Foreskin fibroblast (primary cell): ENCODE measurements at places on chromosomes 1 and 21.

DNA sequence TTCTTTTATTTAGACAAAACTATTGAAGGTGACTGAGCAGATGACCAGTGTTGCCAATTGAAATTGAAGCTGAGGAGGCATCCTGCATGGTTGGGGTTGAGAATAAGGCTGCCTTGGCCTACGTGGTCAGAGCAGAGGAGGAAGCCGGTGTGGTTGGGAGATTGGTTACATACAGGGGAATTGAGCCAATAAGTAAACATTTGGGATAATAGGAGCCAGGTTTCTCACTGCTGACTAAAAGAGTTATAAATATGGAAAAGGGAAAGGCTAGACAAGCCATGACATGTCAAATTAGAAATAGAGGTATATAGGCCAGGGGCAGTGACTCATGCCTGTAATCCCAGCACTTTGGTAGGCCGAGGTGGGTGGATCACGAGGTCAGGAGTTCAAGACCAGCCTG lies 15.8 kb downstream of the SNX7 start:
- DNase-seq: peak; percentile 64

- DNase-seq: no peak
Measured at GRCh38 chr1:239997515-239998311, 94.0 kb upstream of the FMN2 start.

GRCh38 chr1:190303501-190303900 lies 174.2 kb downstream of the BRINP3 start:
- no peak for DNase-seq

DNA sequence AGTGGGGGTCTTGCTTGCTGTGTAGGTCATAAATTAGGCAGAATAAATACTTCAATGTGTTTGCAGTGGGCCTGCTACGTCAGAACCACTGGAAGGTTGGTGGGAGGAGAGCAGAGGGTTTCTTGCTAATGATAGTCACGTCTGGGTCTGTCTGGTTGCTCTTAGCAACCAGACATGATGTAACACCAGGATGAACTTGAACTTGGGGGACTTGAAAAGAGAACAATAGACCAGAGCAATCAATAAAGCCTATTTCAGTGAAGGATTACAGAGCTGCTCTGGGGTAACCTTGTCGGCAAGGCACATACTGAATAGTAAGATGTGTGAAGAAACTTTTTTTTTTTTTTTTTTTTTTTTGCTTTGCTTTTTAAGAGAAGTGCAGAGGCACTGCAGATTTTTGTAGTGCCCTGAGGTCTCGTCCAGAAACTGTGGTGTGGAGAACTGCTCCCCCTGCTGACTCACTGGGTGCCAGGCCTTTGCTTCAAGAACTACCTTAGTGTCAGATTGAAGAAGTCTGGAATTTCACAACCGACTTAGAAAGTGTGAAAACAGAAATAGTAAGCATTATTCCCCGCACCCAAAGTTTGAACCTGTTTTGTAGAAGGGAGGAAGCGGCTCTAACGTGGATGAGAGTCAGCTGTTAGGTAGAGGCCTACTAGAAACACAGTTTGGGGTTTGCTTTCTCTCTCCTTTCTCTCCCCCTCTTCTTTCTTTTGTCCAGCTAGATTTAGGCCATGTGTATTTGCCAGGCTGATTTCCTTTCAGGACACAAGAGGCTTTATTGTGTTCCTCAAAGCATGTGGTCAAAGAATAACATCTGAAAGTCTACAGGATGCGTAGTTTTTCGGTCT lies 271.6 kb downstream of the TM2D1 start:
- DNase-seq: peak; percentile 95

- no peak for DNase-seq
Measured at GRCh38 chr1:113217447-113218208, 144.6 kb downstream of the LRIG2 start.

GRCh38 chr1:186286615-186287315 lies 88.3 kb downstream of the TPR start:
- peak; percentile 43 for DNase-seq

DNA sequence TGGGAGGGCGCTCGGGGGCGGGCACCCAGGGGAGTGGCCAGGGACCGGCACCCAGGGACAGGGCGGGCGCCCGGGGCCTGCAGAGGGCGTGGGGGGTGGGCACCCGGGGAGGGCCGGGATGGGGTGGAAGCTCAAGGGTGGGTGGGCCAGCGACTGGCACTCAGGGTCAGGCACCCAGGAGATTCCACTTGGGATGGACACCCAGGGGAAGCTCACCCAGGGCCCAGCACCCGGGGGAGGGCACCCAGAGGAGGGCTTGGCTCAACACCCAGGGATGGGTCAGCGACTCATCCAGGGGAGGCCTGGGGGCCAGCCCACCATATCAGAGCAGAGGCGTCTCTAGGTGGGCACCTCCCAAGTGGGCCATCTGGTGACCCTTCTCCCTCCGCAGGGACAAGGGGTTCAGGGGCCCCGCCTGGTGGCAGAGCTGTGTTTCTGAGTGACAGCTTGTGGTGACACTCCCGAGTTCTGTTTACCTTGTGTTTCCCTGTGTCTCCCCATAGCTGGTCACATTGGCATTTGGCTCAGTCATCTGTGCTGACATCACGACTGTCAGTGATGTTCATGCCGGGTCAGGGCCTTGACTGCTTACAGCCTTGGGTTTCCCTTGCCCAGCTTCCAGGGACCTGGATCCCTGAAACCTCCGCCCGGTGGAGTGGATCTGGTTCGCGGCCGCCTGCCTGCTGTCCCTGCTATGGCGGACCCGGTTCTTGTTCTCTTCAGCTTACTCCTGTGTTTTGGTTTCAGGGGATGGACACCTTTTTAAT lies 749 bp downstream of the IBA57 start:
- peak; percentile 62 for DNase-seq

- no peak for DNase-seq
Measured at GRCh38 chr1:186418503-186418902, 42.4 kb downstream of the PDC start.

DNA sequence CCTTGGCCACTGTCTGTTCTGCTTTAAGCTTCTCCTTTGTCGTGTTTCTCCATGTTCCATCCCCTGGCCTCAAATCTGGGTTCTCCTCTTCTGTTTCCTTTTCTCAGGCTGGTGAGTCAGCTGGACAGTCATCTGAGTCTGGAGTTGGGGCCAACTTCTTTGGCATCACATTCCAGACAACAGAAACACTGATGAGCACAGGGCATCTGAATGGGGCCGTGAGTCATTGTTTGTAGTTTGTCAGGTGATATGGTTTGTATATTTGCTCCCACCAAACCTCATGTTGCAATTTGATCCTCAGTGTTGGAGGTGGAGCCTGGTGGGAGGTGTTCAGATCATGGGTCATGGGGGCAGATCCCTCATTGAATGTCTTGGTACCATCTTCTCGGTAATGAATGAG lies 14.3 kb upstream of the OLIG2 start:
- peak; percentile 83 for DNase-seq

- DNase-seq: no peak
Measured at GRCh38 chr1:222772996-222773379, 36.0 kb downstream of the FAM177B start.

DNA sequence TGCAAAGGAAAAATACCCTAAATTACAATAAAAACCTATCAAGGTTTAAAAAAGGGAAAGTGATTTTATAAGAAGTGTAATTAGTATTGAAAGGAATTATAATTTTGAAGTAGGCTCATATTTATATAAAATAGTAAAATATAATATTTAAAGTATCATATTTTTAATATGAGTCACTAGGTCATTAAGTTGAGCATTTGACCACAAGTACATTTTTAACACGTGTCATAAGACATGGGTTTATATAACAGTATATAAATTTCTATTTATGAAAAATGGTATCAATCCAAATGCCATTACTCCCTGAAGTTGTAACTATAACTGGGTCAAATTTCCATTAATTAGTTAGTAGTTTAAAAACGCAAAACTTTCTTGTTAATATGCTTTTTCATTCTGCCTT lies 365.9 kb downstream of the COL11A1 start:
- no peak for DNase-seq

GRCh38 chr1:228914700-228915099 lies 179.4 kb downstream of the RHOU start:
- no peak for DNase-seq

GRCh38 chr1:37945743-37946702 lies 830 bp downstream of the INPP5B start:
- peak; percentile 94 for DNase-seq

DNA sequence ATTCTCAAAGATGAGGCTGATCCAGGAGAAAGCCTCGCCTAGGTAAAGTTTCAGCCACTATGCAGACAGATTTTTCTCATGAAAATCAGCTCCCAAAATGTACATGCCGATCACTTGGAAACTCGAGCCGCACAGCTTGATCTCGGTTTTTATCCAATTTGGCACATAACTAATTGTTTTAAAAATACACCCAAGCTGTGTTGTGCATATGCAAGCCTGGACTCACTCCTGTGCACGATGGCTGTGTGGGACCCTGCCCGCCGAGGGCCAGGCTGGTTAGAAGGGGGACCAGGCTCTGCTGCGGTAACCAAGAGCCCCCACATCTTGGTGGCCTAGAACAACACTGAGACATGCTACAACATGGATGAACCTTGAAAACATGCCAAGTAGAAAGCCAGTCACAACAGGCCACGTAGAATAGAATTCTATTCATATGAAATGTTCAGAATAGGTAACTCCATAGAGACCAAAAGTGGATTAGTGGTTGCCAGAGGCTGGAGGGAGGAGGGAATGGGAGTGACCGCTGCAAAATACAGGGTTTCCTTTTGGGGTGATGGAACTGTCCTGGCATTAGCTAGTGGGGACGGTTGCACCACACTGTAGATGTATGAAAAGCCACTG lies 16.1 kb upstream of the LDLRAP1 start:
- DNase-seq: no peak

DNA sequence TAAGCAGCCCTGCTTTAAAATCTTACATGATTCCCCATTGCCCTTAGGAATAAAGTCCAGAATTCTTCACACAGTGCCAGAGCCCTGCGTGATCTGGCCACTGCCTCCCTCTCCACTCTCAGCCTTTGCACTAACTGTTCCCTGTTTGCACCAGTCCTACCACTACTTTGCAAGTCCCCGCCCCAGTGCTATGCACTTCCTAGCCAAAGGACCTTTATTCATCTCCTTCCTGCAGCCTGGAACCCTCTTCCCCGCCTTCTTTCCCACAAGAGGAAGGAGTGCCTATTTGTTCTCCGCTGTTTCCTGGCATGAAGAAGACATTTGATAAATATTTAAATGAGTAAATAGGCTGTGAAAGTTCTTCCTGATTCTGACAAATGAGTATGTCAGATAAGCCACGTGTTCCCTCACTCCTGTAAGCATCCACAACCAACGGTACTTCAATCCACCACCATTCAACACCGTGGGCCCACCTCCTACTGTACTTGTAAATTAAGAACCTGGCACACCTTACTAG lies 23.9 kb downstream of the CAPN8 start:
- no peak for DNase-seq

GRCh38 chr1:55869065-55869464 lies 653.9 kb upstream of the USP24 start:
- DNase-seq: no peak

DNA sequence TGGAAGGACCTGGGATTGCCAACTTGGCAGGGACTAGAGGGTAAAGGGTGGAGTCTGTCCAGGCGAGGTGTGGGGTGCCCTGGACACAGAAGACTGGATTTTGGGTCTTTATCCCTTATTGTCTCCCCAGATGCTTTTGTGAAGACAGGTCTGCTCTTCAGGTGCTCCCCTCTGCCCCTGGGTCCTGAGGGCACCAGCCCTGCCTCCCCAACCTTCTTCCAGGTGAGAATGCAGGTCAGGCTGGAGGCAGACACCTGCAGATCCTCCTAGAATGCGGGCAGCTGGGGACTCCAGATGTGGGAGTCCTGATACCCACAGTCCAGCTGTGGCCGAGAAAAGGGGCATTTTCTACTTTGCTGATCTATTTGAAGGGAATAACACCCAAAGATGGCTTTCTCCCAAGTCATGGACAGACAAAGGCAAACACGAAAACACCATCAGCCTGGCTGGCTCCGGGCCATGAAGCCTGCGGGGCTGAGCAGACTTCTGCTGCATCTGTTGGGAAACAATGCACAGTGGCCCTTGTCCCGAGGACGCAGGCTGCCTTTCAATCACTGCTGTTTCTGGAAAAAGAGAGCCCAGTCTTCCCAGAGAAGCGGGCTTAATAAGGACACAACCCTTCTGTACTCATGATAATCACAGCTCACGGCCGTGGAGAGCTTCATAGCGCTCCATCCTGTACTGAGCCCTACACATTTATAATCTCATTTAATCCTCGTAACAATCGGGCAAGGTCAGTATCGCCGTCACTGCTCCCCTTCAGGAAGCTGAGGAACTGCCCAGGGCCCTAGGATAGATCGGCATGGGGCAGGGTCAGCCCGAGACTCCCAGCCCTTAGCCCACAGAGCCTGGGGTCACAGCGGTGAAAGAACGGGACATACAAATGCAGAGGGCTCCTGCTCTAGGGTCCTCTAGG lies 62.0 kb upstream of the ABCG1 start:
- peak; percentile 35 for DNase-seq

DNA sequence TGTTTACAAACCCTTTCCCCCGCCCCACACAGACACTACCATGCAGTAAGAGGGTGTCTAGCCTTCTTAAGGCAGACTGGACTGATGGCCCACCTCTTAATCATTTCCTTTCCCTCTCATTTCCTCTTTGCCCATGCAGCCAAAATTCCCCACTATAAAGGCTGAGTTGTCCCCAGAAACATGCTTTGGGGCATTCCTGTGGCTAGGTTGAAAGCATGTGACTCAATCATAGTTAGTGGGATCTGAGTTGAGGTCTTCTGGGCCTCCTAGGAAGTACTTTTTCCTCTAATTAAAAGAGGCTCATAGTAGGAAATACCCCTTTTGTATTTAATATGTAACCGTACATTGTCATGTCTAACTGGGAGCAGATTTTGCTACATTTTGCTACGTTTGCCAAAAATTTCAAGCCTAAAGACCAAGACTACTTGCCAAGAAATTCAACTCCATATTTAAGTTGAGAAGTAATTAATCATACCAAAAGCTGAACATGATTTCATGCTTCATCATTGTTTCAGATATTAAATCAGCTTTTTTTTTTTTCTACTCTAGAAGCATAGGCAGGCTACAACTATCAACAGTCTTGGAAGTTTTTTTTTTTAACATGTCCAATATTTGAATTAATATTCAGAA lies 174.7 kb downstream of the ADGRL4 start:
- DNase-seq: peak; percentile 97

GRCh38 chr1:19044975-19045831 lies 88.7 kb upstream of the IFFO2 start:
- no peak for DNase-seq

DNA sequence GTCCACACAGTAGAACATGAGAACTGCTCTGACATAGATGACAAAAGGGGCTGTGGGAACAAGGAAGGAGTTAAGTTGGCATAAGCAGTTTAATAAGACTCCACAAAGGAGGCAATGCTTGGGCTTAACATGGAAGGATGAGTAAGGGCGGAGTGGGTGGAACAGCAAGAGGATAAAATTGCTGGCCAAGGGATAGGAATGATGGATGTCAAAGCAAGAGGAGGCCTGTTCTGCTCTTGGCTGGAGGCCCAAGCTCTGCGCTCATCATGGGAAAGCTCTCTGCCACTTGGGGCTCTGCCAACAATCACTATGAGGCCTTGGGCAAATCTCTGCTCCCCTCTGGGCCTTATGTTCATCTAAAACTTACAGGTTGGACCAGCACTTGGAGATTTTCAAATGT lies 98.3 kb upstream of the CAMK1G start:
- DNase-seq: peak; percentile 14
